SK-N-DZ (cell line): ENCODE measurements at places on chromosomes 12 and 14.

- DNase-seq: no peak
These were observed 4.2 kb downstream of the NPC2 start for GRCh38 chr14:74488786-74489397.

GRCh38 chr12:93595351-93595750 is 22.9 kb downstream of the SOCS2 start:
- no peak for DNase-seq

GRCh38 chr14:48391661-48392060 is 716.3 kb upstream of the MDGA2 start:
- DNase-seq: no peak

- DNase-seq: no peak
These were observed 48.9 kb downstream of the KIF26A start for GRCh38 chr14:104187121-104187889.

DNA sequence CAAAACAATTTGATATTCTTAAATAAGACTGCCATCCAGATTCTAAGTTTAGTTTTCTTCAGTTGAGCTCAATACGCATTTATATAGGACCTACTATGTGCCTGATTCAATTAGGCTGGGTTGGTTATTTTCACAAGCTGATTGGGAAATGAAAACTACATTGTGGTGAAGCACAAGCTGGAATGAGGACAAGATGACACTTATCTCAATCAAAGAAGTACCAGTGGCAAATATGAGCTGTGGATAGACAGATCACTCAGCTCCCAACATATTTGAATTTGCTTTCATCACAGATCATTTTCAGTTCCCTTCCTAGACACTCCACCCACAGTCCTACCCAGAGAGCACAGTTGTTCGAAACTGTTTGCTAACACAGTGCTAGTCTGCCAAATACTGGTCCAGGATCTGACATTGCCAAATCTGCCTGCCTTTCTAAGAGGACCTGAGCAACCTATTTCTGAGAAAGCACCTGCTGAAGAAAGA is 74.7 kb downstream of the LLPH start:
- no peak for DNase-seq

GRCh38 chr14:105475269-105476096 is 862 bp downstream of the CRIP2 start:
- no peak for DNase-seq

DNA sequence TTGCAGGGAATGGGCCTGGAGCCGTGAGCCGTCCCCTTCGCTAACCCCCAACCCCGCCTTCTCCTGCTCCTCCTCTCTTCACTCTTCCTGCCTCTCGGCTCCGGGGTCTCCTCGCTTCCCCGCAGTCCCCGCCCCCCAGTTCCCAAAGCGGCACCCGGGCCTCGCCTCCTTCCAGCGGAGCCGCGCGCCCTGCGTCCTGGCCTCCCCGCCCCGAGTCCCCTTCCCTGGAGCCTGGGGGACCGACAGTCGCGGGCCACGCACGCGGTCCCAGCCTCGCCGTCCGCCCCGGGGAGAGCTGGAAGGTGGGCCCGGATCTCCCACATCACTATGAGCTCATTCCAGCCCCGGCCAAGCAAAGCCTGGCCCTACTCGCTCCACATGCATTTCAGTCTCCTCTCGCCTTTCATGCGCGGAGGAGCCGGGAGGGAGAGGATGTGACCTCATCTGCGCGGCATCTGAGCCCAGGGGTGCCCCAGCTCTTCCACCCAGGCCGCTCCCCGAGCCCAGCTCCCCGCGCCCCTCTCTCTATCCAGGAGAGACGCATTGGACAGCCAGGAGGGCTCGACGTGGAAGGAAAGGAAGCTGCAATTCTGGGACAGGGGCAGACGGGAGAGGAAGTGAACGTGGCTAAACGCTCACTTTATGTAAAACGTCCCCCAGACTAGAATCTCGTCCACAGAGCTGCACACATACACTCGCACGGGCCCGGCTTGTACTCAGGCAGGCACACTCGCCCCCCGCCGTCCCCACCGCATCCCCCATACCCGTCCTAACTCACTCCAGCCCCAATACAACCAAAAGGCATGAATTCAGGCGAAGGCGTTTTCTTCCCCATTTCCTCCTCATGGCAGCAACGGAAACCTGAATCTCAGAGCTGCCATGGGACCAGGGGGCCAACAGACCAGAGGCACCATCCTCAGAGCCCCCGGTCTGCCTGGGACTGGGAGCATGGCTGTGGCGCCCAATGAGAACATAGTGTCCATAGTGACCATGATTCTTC is 108.7 kb upstream of the CCND2 start:
- no peak for DNase-seq

DNA sequence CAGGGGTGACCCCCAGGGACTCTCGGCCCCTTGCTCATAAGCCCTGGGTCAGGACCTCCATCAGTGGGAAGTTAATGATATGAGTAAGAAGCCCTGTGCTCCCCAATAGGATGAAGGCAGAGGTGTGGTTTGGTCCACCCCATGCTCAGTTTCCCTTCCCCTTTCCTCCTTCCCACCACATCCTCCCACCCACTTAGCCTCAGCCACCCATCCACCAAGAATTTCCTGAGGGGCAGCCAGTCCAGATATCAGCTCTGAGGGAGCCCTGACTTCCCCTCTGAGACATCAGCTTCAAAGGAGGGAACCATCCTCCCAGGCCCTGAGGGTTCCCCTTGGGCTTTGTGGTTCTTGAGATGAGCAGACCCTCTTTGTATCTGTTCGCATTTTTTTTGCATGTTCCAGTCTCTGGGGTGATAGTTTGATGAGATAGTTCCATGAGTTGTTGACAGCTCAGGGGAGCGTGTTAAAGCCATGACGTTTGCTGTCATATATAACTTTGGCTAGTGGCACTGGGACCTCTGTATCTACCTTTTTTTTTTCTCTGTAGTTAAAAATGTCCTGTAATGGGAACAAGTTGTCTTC is 71.2 kb downstream of the LGMN start:
- no peak for DNase-seq

GRCh38 chr12:107511292-107511691 is 174.3 kb upstream of the PWP1 start:
- no peak for DNase-seq

DNA sequence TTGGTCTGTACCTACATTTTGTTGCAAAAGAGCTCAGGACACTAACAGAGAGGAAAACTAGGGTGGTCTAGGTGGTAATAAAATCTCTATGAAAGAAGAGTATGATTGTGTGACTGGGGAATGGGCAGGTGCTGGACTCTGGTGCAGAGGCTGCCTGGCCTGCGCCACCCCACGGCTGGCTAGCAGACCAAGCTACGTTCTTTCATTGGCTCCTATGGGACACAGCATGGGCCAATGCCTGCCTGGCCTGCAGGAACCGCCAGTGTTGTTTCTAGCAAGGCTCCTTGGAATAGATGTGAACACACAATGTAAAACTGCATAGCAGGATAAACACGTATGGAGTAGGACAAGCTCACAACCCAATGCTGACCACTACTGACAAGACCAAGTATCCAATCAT is 51.7 kb upstream of the CORO1C start:
- no peak for DNase-seq

- peak; percentile 84 for DNase-seq
These were observed 10.1 kb downstream of the NDRG2 start for GRCh38 chr14:21014761-21015190.

- DNase-seq: no peak
These were observed 194.2 kb downstream of the NTF3 start for GRCh38 chr12:5626151-5626550.

DNA sequence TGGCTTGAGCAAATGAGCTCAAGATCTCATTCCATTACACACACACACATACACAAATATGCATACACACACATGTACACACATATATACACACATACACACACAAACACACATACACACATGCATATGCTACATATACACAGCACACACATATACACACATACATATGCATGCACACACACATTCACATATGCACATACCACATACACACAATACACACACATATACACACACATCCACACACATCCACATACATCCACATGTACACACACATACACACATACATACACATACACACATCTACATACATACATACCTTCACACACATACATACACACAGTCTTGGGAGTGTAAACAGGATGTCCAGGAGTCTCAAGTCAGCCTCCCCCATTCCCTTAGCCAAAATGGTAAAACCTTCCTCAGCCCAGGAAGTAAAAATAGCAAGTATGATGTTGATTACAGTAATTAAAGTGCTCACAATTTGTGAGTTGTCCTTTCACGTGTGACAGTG is 12.8 kb downstream of the HHIPL1 start:
- no peak for DNase-seq

DNA sequence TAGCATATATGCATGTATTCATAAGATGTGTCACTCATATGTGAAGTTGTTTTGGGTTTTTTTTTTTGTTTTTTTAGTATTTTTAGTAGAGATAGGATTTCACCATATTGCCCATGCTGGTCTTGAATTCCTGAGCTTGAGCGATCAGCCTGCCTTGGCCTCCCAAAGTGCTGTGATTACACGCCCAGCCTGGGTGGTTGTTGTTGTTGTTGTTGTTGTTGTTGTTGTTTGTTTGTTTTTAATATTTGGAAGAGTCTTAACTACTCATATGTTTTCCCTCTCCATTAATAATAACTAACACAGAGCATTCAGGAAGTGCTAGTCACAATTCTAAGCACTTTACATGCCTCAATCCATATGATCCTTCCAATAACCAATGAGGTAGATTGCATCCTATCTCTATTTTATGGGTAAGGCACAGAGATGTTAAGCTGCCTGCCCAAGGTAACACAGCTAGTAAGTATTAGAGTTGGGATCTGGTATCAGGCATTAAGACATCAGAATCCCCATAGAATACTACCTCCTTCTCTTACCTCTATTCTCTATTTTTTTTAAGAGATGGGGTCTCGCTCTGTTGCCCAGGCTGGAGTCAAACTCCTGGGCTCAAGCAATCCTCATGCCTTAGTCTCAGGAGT is 27.6 kb downstream of the SLC25A21 start:
- DNase-seq: no peak

GRCh38 chr12:72618764-72619163 is 346.6 kb downstream of the TRHDE start:
- DNase-seq: peak; percentile 69

- DNase-seq: no peak
These were observed 5.1 kb upstream of the MAGOHB start for GRCh38 chr12:10618338-10618987.

DNA sequence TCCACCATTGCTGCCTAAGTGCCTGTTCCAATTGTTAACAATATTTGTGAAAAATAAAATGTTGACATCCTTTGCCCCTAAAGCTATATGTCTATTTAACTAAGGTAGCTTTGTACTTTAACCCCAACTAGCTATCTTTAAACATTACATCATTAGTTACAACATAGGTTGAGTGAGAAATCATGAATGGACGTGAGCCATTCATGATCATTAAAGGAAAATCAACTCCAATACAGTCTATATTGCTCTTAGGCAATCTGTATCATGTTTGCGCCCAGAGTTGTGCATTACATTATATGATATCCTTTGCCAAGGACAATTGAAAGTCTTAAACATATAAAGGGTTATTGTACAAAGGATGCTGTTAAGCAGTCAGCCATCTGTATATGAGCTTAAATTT is 269.6 kb downstream of the ALX1 start:
- DNase-seq: no peak
